ELR (cell line): ENCODE measurements at places on chromosomes 16 and 17.
A peak's percentile ranks its signal among the peaks of the same experiment; 100 is the strongest.

DNA sequence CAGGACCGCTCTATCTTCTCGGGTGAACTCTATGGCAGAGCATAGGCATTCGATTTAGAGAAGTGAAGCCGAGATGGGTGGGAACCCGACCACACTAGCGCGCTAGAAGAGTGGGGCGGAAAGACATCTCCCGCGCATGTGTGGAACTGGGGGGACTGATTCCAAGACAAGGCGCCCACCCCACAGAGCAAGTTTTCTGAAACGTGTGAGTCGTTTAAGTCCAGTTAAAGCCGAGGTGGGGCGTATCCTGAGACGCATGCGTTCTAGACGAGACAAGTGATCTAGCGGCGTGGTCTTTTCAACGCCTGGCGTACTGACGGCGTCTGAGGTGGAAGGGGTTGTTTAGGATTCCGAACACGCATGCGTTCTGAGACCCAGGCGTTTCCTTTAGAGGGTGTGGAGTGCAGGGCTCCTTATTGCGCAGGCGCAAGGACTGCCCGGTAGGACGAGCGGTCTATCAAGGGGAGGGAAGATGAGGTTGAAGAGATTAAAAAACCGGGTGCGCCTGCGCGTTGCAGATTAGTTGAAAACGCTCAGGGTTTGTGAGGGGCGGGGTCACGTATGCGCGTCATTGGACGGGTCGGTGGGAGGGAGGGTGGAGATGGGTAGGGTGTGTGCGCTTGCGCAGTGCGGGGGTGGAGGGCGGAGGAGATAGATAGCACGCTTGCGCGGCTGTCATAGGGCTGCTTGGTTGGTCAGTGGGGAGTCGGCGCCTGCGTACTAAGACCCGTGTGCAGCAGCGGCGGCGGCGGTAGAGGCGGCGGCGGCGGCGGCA is at the start of gene EIF5A:
TSS of gene EIF5A (plus strand) at position 718 of the 775 bp plus-strand sequence. CDS start 2,008 bp downstream, outside the sequence.
- DNase-seq = peak; percentile 100

DNA sequence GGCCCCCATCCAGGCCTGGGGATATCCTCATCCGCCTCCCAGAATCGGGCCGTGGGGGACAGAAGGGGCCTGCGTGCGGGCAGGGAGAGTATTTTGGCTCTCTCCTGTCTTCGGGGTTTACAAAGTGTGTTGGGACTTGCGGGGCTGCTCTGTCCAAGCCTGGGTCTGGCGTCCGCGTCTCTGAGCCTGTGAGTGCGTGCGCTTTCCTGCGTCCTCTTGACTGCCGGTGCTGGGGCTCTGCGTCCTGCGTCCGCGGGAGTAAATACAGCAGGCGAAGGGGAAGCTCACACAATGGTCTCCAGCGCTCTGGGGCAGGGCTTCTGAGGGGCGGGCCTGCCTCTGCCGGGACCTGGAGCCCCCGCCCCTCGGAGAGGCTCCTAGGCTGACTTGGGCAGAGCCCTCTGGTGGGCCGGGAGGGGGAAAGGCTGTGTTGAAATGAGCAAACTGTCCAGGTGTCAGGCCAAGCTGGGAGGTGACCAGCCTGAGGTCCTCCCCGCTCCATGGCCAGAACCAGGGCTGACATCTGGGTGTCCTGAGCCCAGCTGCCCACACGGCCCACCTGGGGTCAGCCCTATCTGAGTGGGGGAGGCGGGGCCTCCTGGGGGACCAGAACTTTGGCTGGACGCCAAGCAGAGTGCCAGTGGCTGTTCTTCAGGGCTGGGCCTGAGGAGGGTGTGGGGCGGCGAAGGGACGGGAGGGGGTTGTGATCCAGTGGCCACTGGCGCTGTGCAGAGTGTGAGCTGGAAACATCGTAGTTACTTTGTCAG is 233.6 kb downstream of the SEC14L1 start:
- DNase-seq = peak; percentile 82

- DNase-seq = peak; percentile 70
Observed at GRCh38 chr17:72270273-72270924, 149.6 kb downstream of the SOX9 start.

DNA sequence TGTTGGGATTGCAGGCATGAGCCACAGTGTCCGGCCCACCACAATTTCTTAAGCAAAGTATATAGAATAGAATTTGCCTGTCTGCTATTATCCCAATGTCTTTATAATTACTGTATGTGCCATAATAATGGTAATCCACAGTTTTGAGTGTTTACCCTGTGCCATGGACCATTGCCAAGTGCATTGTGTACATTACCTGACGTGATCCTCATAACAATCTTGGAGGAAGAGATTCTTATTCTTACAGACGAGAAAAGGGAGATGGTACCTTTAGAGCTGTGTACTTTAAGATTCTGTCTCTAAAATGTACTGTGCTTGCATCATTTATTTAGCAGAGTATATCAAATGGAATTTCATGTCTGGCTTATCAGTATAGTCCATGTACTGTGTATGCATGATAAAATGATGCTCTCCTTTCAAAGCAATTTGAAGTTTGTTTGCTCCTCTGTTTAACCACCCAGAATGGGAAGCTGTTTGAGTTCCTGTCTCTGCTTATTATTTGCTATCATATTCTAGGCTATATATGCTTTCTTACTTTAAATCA is 13.8 kb upstream of the CDR2 start:
- no peak for DNase-seq

DNA sequence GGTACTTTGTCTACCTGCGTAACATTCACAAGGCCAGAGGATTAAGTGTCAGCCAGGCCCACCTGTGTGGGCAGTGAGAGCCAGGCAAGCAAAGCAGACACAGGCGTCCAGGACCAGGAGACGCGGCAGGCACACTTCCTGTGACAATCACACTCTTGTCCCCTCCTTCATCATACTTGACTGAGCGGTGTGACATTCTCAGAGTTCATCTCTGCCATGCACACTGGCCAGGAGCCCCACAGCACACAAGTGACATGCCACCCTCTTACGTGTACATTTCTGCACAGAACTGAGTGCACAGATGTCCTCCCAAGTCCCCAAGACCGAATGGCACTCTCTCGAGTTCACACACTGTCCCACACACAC is 8.7 kb downstream of the PPP1R9B start:
- DNase-seq = no peak

DNA sequence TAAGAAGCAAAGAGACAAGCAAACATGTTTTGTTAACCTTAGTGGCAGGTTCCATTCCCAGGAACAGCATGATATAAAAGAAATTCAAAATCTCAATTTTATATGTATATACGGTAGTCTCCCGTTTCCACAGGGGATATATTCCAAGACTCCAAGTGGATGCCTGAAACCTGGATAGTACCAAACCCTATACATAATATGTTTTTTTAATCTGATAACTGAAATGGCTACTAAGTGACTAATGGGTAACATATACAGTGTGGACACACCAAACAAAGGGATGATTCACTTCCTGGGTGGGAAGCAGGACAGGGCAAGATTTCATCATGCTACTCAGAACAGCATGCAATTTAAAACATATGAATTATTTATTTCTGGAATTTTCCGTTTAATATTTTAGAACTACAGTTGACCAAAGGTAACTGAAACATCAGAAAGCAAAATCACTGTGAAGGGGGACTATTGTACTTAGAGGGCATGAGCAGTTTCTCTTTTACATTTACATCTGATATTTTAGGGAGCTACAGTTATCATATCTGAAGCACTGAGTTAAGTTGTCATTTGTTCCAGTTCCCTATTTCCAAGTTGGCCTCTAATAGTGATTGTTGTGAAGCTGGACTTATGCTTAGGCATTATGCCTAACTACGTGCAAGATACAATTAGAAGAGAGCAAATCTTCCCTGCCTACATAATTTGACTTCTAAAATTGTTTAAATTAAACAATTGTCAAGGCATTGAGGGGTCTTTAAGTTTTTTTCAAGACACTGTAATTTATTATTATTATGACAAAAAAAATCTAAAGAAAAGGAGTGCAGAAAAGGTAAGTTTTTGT is 34.1 kb upstream of the ABCA6 start:
- DNase-seq = peak; percentile 97
